ENCODE measurements at places on chromosomes 12 and 14.

DNA sequence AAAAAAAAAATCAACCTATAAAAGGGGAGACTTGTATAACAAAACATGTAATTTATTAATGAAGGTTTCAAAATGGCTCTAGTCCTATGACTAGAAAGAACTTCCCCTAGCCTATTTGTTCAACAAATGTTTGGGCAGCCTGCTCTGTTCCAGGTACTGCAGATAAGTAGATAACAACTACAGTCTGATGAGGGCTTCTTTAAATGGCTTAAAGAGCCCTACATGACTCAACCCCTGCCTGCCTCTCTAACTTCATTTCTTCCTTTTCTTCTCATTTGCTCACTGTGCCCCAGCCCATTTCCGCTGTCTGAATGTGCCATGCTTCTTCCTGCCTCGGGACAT, 21.5 kb downstream of the ALDH6A1 start:
- peak; percentile 8 for DNase-seq

DNA sequence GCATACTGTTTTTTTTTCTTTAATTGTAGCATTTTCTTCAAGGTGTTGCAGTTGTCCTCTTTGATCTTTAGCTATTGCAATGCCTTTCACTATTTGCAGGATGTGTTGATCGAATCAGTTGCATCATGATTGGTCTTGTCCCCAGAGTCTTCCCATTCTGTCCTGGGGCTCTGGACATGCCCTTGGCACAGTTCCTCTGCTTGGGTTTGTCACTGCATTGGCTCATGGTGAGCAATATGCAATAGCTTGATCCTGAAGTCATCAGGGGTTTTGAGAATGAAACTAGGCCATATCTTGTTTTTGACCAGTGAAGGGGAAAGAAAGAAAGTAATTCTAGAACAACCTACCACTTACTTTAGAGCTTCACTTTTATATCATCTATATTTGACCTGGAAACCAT, 281.5 kb downstream of the TMEM117 start:
- DNase-seq, result peak; percentile 39

DNA sequence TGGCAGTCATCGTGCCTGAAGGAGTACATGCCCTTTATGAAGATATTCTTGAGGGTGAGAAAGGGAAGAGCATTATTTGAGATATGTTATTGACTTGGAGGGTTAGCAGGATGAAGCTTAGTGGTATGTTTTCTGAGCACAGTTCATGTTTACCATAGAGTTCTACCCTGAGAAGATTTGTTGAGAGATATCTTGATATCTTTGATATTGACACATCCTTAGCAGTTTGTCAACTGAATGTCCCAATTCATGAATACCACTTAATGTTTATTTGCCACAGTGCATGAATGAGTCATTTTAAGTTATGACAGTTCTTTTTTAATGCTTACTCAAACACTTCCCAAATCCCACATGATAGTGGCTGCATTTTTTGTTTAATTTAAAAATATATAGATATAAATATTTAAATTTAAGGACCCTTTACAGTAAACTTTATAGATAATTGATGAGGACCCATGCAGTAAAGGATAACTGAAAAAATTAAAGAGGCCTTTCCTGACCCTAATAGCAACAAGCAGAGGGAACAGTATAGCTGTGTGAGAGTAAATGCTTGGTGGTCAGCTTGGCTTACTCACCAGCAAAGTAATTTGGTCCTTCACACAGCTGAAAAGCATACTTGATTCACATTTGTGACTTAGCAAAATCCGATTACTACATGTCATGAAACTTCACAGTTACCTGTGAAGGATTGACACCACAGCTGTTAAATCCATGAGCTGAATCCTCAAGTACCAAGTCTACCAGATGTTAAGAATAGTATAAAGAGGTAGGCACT, 25.8 kb downstream of the SLC39A9 start:
- peak; percentile 14 for DNase-seq

DNA sequence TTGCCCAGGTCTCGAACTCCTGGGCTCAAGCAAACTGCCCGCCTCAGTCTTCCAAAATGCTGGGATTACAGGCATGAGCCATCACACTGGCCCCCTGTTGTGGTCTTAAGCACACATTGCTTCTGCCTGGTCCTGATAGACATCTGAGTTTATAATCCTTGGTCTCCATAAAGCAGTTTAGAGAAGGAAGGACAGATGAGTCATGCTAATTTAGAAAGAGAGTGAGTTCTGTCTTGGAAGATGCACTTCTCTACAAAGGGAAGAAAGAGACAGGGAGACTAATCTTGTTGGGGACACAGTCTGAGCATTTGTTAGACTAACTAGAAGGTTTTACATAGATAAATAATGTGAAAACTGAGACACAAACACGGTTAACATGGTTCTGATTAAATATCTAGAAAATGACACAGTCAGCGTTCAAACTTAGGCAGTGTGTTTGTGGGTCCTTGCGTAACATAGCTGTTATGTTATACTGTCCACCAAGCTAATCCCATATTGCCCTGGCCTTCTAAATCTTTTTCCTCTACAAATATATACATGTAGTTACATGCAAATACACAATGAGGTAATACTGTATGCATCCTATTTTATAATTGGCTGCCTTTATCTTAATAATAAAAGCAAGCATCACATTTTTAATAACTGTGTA, 31.0 kb downstream of the SAMD4A start:
- no peak for DNase-seq

GRCh38 chr14:100988011-100988410, 84.5 kb upstream of the RTL1 start:
- DNase-seq, result no peak

- DNase-seq, result no peak
These were observed 8.7 kb downstream of the AKAP5 start for GRCh38 chr14:64474041-64474440.

DNA sequence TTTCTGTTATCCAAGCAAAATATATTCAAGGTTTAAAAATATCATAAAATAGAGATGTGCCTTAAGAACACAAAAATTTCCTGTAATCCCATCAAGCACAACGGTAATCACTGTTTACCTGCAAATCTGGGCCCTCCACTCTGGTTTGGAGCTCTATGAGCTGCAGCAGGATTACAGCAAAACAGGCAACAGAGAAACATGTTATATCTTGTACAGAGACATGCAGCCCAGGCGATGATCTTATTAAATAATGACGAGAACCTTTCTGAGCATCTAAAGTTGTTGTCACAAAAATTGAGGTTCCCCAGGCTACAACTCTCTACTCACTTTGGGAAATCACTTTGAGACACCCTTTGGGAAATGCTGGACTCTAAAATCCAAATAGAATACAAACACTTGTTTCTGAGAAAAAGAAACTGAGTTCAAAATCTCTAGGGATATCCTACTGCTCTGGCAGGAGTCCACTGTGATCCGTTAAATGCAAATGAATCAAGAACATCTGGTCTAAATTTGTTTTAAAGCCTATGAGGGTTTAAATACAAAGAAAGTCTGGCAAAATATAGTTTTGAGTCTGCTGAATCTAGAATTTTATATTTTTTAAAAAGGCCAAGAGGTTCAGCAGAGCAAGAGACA, 36.3 kb downstream of the STON2 start:
- no peak for DNase-seq

- no peak for DNase-seq
These were observed 15.3 kb upstream of the MYF6 start for GRCh38 chr12:80692114-80692513.

- no peak for DNase-seq
These were observed 13.7 kb upstream of the REP15 start for GRCh38 chr12:27682534-27682933.

GRCh38 chr14:61678975-61679374, 16.3 kb upstream of the HIF1A start:
- peak; percentile 12 for DNase-seq

GRCh38 chr14:67417633-67418032, 5.7 kb upstream of the PLEK2 start:
- DNase-seq, result no peak

DNA sequence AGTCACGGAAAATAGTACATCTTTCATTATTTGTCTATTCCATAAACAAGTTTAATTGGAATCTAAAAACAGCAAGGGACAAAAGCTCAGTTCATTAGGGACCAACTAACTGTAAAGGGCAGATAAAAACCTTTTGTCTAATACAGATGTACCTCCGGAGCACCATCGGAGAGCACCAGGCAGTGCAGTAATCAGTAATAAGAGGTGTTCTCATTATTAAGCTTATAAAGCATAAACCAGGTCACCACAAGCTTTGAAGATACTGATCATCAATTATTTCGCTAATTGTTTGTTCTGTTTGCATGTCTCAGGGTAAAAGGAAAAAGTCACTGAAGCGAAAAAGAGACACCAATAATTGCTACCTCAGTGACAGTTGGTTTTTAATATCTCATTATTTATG, 207.3 kb upstream of the PRKD1 start:
- no peak for DNase-seq

- DNase-seq, result no peak
These were observed 5.4 kb downstream of the CIPC start for GRCh38 chr14:77103475-77103874.

GRCh38 chr12:113322343-113322742, 12.6 kb downstream of the SLC8B1 start:
- DNase-seq, result peak; percentile 61

- peak; percentile 74 for DNase-seq
These were observed 2.2 kb downstream of the RCOR1 start for GRCh38 chr14:102594514-102595175.

DNA sequence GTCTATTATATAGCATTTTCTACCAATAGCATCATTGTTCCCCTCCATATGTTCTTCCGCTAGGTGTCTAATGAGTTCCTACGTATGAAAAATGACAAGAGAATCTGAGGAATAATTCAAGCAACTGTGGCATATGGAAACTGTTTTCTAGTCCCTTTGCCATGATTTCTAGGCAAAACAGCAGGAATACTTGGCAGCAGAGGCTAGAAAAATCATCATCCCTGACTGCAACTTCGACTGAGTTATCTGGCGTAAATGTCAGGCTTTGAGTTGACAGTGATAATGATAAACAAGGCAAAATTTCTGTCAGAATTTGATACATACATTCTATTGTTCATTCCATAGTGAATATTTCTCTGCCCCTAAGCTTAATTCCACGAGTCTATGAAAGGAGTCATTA, 572.8 kb upstream of the USP15 start:
- DNase-seq, result no peak

DNA sequence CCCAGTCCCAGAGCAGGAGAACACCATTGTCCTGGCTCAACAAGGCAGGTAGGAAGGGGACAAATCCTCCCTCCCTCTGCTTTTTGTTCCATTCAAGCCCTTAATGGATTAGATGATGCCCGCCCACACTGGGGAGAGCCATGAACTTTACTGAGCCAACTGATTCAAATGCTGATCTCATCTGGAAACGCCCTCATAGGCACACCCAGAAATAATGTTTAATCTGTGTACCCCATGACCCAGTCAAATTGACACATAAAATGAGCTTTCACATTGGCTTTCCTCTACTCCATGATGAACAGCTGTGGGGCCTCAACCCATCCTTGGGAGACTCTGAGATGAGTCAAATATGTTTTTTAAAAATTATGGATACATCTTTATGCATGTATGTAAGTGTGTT, 141.8 kb downstream of the GALC start:
- DNase-seq, result no peak
